ENCODE measurements at places on chromosomes 5 and 9.

GRCh38 chr9:136061405-136061804 is 33.7 kb downstream of the NACC2 start:
- no peak for DNase-seq

GRCh38 chr9:88166660-88167059 is 28.4 kb upstream of the SPATA31C2 start:
- DNase-seq = no peak

GRCh38 chr5:41925555-41925951 is 472 bp downstream of the FBXO4 start:
- DNase-seq = peak; percentile 25

- DNase-seq = no peak
These were observed 40.7 kb downstream of the TLR4 start for GRCh38 chr9:117744856-117745389.

- no peak for DNase-seq
These were observed 65.1 kb downstream of the VAV2 start for GRCh38 chr9:133927041-133927440.

GRCh38 chr5:117302949-117303348 is 728.3 kb upstream of the SEMA6A start:
- DNase-seq = no peak

DNA sequence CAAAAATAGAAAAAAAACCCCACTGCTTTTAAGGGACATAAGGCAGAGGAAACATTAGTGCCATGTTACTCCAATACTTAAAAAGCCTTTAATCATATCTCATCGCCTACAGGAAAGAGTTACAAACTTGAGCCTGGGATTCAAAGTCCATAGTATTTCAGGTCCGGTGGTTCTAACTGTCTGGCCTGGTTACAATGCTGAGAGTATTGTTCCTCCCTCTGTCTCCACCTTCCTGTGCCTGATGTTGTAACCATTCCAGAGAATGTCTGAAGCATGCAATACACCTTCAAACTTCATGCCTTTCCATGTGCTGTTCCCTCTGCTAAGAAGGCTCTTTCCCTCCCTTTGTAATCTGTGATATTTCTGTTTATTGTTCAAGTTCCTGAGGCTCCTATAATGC is 41.6 kb upstream of the SLC36A2 start:
- DNase-seq = no peak

DNA sequence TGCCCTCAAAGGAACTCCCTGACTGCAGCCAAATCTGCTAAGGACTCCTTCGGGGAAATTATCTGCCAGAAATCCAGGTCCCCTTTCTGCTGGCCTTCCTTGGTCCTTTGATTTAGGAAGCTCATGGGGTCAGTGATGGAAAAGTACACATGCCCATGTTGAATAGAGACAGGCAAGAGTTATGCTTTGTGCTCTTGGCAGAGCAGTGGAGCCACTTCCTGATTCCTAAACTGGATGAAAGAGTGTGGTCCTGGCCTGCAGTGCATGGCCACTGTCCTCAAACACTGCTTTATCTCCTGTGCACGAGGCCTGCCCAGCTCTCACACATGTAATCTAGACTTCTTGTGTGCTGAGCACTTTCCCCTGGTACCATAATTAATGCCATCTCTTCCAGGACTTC is 2.0 kb upstream of the EBF1 start:
- no peak for DNase-seq

- DNase-seq = no peak
These were observed 2.1 kb upstream of the HSPA4 start for GRCh38 chr5:133049726-133050048.

- no peak for DNase-seq
These were observed 300.8 kb downstream of the CDH9 start for GRCh38 chr5:26737348-26738265.

DNA sequence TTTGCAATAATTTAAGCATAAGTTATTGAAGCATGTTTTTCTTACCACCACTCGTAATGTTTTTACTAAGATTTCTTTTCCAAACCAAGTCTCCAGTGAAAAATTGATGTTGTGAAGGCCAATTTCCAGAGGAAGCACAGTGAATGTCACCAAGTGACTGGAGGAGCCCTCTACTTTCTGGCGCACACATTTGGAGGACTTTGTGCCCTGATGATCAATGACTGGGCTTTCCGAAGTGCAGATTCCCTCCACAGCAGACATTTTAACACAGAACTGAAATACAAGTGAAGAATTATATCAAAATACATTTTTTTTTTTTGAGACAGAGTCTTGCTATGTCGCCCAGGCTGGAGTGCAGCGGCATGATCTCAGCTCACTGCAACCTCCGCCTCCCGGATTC is 52.6 kb downstream of the C5 start:
- no peak for DNase-seq

DNA sequence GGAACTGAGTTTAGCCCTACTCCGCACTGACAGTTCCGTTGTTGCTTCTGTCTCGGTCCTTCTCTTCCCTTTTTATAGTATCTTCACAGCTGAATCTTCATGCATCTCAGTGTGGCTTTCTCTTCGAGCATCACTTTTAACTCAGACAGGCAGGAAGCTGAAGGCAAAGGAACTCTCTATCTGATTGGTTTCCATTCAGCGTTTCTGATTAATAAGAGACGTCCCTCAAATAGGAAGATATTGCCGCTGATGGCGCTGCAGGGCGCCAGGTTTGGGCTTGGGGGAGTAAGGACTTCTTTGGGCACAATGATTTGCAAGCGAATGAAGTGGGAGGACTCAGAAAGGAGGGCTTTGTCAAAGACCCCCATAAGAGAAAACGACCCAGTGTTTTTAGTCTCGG is at the start of gene CDH9:
TSS of gene CDH9 (minus strand) at position 111 of the 400 bp plus-strand sequence. CDS start 50,253 bp downstream, outside the sequence.
- DNase-seq = no peak

DNA sequence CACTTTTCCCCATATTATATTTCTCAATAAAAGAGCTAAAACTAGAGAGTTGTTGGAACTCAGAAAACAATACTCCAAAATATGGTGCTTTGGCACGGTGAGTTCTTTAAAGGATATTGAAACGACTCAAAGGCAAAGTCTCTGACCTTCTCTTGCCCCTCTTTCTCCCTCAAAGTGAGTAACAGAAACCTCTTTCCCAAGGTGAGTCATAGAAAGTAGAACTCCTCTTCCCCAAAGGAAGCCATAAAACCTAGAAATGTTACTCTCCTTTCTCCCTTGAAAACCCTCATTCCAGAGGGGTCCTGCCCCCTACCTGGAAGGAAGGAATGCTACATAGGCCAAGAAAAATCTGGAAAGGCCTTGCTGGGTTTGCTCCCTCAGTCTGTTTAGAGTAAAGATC is 47.5 kb downstream of the RAPGEF6 start:
- no peak for DNase-seq

- DNase-seq = no peak
These were observed 76.2 kb upstream of the LPAR1 start for GRCh38 chr9:111114486-111114885.

DNA sequence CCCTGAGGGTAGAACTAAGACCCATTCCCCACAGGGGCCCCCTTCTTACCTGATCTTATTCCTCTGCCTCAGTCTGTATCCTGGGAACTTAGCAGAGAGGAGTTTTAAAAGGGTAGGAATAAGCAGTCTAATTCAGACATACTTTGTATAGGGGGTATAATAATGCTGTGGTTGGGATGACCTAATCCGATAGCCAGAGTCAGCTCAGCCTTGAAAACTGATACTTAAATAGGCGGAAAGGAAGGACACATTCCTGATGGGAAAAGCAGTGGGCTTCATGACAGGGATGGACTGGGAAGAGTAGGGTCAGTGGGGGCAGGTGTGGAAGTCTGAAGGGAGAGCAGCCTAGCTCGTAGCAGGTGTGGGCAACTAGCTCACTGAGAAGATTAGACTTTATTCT is 52.2 kb upstream of the TESK1 start:
- DNase-seq = no peak

DNA sequence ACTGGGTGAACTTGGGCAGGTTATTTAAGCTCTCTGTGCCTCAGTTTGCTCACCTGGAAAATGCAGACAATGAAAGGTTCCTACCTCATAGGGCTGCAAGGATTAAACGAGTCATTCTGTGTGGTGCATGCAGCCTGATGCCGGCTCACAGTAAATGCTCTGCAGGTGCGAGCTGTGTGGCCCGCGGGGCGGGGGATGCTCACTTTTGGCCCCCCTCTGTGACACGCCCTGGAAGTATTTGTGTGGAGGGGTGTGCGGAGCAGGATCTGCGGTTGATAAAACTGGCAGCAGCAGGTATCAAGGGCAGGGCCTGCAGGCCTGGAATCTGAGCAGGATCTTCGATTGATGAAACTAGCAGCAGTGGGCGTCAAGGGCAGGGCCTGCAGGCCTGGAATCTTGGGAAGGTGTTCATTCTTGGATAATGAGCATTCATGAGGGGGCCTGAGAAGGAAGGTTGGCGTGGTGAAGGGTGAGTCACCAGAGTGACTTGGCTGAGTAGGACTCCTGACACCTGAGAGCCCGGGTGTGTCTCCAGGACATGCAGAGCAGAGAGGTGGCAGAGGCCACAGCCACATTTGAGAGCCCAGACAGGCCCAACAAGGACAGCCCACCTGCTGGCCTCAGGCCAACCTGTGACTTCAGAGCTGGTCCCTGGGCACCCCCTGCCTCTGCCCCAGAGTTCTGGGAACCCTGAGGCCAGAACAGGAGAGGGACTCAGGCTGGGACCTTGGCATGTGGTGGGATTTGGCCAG is 11.9 kb downstream of the UNC5A start:
- no peak for DNase-seq

GRCh38 chr5:170201311-170201710 is 31.5 kb upstream of the C5orf58 start:
- DNase-seq = no peak

DNA sequence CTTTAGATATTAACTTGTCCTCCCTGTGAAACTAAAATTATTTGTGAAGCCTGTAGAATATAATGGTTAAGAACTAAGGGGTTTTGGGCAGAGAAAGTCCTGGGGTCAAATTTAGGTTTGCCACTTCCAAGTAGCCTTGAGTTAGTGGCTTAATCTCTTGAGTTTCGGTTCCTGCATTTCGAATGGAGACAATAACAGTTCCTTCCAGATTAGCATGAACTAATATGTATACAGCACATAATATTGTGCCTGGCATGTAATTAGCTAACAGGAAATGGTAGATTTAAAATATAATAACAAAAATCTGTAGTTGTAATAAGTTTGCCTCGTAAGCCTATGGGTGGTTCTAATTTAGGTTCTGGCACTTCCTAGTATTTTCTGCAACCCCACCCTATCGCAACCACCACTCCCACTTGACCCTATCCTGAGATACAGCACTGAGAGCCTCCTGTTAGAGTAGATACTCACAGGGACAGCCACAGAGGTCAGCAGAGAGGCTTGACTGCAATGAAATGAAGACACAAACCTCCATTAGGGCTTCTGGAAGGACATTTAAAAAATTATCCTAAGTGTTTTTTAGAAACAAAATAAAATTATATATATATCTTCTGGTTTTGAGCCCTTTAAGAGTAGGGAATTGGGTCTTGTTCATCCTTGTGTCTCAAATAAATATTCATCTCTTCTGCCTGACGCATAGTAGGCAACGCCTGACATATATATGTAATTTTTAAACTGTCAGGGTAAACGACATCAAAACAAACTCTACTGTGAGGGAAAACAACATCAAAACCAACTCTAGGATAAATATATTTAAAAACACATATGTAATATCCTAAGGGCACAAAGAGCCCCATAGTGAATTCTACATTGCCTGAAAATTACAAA is 8.5 kb downstream of the SPINK9 start:
- DNase-seq = no peak

DNA sequence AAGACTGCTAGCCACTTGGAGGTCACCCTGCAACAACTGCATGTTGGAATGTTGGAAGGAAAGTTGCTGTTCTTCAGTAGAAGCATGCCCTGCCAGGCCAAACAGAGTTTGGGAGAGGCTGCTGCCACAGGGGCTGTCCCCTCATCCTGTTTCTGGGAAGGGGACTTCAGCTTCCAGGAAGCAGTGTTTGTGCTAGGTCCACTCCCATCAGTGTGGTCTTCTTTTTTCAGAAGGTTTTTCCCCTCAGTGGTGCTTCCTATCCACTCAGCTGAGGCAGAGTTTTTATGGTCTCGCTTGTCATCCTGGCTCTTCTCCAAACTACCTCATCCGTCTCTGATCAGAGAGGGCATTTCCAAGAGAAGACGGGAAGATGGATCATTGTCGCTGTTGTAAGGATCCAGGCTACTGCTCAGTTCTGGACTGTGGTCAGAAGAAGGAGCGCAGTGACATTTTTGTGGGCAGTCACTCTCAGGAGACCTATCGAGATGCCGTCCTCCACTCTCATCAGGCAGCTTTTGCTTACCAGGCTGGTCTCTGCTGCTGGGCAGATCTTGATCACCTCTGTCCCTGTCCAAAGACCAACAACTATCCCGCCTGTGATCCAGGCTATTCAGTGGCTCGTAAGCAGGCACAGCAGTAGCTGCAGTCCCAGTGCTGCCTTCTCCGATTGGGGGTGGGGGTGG is 97.8 kb upstream of the C5orf63 start:
- DNase-seq = no peak

DNA sequence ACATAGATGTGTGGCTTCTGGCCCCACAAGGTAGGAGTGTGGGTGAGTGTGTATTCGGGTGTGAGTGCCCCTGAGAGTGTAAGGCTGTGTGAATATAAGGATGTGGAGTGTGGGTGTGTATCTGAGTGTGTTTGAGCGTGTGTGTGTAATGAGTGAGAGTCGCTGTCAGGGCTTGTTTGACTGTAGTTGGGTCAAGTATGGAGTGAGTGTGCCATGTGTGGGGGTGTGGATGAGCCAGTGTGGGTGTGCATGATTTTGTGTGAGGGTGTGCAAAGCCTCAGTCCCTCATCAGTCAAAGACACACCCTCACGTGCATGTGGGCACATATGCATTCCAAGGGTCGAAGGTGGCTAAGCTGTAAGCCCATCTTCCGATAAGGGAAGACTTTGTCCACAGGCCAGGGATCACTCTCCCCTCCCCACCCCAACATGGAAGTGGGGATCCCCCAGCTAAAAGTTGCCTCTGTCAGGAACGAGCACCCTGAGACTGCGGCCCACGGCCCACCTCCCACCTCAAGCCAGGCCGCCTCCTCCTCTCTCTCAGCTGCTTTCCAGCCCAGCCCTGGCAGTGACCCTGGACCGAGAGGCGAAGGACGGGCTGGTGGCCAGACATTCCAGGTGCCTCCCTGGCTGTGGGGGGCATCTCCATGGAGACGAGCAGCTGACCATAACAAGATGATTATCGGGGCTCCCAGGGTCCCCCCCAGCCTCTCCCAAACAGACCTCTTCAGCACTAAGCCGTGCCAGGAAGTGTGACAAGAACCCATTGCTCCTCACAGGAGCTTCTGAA is 12.9 kb downstream of the AQP3 start:
- no peak for DNase-seq

DNA sequence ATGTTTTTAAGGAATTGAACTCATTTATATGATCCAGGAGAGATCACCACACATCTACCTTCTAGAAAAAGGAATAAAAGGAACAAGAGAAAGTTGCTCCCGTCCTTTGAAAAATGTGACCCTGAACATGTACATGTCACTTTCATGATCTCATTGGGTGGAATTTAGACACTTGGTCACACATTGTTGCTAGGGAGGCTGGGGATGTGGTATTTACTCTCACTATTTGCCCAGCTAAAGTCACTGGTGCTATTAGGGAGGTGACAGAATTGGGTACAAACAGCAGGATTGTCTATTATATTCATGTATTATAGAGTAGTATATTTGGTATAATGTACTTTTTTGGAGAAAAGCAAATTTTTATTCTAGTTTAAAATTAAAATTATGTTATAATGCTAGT is 2.1 kb upstream of the CDH10 start:
- no peak for DNase-seq

Measured in stimulated activated CD4-positive, alpha-beta T cell treated with anti-CD3 and anti-CD28 coated beads, Interleukin-4, amount 100 ng/mL, for 24 hours (primary cell).